Frontal cortex (tissue), 4 donors: ENCODE measurements at places on chromosomes 5 and 9. TPM values are rescaled to one million over a fixed set of nuclear protein-coding genes. Genes with fewer than 3 reads are reported as not detected.

The CNTNAP3B gene
- total RNA-seq: 35.9 TPM

The ACOT12 gene
- total RNA-seq: 1.6 TPM

DNA sequence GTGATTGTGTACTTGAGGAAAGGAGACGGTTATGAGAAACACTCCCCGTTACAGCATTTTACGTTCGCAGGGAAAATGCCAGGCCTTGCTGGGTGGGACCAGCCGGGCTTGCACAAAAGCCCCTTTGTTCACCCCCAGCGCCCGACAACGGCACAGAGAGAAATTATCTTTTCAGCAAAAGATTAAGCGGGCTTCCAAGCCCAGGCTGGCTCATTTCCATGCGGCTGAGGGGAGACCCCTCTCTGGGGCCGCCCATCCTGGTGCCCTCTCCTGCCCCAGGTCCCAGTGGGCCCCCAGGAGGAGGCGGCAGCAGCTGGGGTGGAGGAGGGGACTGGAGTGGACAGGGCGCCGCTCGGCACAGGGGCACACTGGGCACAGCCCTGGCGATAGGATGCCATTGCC, 50.8 kb upstream of the NOTCH1 start:
- DNase-seq: no peak

DNA sequence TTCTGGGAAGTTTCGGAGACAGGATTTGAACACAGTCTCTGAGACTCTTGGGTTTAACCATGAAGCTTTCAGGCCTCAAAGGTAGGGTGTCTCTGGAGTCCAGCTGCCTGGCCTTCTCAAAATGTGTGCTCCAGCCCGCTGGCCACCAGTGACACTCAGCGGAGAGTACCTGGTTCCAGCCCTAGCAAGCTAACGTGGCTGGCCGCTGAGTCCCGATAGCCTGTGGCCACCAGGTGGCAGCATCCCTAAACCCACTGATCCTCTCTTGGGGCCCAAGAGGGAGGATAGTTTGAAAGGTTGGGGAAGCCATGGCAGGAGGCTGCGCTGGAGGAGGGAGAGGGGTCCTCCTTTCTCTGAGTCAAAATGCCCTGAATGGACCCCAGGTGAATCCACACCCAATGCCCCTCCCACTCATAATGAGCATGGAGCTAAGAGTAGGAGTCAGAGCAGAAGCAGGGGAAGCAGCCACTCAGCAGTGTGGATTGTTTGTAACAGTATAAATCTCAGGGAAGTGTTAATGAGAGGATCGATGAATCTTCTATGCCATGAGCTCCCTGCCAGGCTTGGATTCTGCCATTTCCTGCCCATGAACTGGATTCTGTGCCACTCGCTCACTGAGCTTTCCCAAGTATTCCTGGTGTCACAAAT, 5.4 kb upstream of the TIFAB start:
- peak; percentile 52 for DNase-seq

DNA sequence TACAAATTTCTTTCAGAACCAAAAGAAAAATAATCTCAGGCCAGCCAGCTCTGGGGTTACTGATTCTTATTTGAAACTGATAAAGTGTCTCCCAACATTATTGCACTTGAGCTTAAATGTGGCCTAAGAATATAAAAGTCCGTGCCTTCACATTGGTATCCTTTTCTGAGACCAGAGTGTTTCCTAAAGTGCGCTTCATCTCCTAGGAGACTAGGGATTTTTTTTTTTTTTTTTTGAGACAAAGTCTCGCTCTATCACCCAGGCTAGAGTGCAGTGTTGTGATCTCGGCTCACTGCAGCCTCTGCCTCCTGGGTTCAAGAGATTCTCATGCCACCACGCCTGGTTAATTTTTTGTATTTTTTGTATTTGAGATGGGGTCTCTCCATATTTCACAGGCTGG, 23.6 kb upstream of the KCNIP1 start:
- no peak for DNase-seq

The PAEP gene
- not detected for total RNA-seq

The GAPVD1 gene
- 74.2 TPM for total RNA-seq

DNA sequence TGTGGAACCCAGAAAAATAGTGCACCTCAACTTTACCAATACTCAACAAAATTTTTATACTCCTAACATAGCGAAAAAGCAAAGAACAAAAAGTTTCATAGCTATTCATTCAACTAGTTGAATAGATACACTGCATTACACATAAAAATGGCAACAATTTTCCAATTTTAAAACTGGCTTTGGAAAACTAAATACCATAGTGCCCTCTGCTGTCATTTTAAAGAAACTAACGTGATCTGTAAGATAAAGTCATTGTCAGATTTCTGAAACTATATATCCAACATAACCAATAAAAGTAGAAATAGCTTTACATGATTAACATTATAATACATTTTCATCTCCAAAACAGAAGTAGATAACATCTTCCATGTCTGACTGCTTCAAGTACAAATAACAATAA, 31.6 kb downstream of the DTWD2 start:
- no peak for DNase-seq

The ANKRD34B gene
- total RNA-seq: 0.41 TPM

The UBLCP1 gene
- total RNA-seq: 17.1 TPM

DNA sequence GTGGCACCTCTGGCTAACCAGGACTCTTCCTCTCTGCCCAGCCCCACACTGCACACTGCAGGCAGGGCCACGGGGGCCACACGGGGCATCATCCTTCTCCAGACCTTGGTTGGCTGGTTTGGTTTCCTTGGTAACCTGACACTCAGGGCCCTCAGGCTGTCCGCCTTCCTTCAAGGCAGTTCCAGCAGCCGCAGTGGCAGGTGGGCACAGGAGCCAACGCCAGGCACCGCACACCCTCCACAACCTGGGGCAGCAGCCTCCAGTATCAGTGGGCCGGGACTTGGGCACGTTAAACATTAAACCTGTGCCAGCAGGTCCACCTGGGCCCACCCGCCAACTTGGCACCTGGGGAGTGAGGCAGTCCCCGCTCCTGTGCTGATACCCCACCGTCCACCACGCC, 1.9 kb downstream of the NPDC1 start:
- no peak for DNase-seq

The TRAF1 gene
- 1.6 TPM for total RNA-seq

- no peak for DNase-seq
These were observed 29.2 kb downstream of the NCS1 start for GRCh38 chr9:130201399-130201873.

The THOC3 gene
- total RNA-seq: 42.0 TPM

The C5orf34 gene
- total RNA-seq: 6.1 TPM

The PCDHB12 gene
- 12.6 TPM for total RNA-seq

- DNase-seq: no peak
These were observed 74.6 kb downstream of the FEM1C start for GRCh38 chr5:115469904-115470516.

DNA sequence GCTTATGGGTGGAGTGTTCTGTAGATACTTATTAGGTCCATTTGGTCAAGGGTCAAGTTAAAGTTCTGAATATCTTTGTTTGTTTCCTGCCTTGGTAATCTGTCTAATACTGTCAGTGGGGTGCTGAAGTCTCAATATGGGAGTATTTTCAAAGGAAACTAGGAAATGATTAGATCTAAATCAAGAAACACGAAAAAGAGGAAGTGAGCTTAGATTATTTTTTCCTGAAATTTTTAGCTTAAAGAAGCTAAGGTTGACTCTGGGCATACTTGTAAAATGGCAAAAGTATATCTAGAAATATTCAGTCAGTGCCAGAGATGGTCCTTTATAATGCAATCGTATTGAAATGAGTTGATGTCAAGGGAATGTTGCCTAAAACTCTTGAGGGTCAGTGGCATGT, 313.5 kb downstream of the ICE1 start:
- no peak for DNase-seq

- DNase-seq: no peak
These were observed 2.4 kb upstream of the SNX2 start for GRCh38 chr5:122772446-122772845.

- no peak for DNase-seq
These were observed 19.4 kb downstream of the NR2F1 start for GRCh38 chr5:93602241-93603077.

The CNTFR gene
- 9.8 TPM for total RNA-seq

The FXN gene
- total RNA-seq: 2.0 TPM

The SH2D3C gene
- 6.1 TPM for total RNA-seq

DNA sequence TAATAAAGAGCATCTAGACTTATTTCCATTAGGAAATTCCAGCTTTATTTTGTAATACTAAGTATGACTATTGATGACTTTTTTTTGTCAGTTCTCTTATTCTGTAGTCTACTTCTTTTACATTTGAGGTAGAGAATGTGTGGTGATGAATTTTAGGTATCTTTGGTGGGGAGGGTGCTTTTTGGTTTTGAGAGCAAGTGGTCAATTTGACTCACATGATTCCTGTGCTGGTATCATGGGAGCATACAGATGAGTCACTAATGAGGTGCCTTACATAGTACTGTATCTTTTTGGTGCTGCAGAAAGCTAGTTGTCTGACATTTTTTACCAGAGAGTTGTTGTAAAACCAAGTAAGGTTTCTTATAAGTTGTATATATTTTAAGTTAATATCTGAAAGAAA, 35.3 kb downstream of the ERBIN start:
- DNase-seq: no peak

DNA sequence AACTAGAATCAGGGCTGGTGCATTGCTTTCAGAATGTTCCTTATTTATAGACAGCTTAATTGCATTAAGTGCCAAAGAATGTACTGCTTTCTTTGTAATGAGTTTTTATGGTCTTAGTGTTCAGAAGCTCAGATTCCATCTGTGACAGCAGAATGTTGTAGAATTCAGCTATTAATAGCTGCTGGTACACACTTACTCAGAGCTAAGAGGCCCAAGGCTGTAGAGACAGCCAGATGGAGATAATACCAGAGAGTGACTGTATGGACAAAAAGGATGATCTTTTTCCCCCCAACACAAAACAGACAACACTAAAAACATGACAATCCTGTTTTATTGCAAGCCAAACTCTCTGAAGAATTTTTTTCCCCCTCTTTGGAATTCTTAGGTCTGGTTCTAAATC, 50.2 kb downstream of the PPP2R2B start:
- no peak for DNase-seq

DNA sequence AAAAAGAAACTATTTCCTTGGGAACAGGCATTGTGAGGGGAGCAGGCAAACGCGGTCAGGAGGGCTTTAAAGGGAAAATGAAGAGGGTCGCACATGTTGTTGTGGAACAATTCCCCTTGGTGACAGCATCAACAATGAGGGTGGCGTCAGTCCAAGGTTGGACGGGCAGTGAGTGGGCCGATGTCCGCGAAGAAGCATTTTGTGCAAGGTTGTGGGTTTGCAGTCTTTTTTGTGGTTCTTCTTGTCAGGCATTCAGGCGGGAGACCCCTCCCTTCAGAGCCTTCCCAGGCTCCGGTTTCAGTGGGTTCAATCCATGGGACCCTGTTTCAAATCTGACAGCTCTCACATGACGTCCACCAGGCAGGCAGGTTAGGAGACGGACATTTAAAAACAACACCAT, 11.1 kb upstream of the SLC6A19 start:
- DNase-seq: no peak

DNA sequence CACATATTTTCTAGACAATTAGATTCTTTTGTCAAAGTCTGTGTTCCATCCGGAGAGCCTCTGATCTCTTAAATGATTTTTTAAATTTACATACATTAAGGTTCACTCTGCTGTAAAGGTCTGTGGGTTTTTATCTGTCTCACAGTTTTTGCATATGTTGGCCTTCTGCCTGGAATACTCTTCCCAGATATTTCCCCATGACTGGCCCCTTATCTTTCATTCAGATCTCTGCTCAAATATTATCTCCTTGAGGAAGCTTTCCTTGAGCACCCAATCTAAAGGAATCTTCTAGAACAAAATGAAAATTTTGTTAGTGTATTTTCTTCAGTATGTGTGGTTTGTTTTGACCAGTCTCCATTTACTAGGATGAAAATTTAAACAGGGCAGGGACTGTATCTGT, 26.3 kb downstream of the FAF2 start:
- DNase-seq: no peak

DNA sequence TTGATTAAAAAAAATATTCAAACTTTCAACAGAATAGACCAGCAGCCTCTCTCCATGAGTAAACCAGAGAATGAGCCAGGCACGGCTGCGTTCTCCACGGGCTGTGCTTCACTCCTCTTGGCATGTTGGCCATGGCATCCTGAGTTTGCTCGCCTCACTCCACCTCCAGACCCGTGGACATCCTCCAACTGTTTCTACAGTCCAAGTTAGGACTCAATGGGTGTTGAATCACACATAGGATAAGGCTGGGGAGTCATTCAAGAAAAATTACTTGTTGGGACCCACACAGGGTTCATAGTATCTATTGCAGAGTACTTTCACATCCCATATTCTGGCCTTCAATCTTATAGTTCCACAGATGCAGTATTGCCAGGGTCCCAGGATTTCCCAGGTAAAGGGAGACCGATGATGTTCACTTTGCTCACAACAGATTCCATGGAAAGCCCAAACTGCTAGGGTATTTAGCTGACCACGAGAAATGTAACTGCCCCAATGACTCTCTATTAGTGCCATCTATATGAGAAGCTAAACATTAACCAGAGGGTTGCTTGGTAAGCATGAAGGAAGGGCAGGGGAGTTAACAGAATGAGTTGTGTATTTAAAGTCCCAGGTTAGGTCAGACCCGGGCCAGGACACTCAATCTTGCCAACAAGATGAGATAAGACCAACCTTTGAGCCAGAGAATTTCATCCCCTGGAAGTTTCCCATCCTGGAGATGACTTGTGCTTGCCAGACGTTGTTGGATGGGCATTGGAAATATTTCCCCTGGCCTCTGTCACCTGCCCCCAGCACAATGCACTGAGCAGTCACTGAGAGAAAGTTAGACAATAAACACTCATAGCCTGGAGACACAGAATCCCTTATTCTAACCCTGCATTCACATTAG, 19.7 kb upstream of the GDA start:
- no peak for DNase-seq

The MZB1 gene
- total RNA-seq: not detected

The PITX1 gene
- total RNA-seq: not detected

DNA sequence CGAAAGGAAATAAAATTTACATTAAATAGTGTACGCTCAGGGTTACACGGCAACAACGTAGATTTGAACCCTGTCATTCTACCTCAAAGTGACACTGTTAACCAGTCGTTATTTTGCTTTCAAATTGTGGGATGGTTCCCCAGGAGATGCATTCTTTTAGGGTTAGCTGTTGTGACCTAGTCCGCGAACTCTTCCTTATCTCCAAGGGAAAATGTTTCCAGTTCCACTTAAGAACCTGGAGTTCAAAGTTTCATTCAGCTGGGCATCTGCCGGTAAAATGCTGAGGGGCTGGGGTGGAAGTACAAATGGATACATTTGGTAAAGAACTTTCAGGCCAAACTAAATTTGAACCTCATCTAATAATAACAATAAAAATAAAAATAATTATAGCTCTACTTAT, 264.6 kb downstream of the NR3C1 start:
- no peak for DNase-seq

GRCh38 chr5:81895307-81895706, 76.5 kb upstream of the ATG10 start:
- DNase-seq: no peak

The PKN3 gene
- total RNA-seq: 0.41 TPM
